ENCODE measurements at places on chromosomes 5 and 9.

DNA sequence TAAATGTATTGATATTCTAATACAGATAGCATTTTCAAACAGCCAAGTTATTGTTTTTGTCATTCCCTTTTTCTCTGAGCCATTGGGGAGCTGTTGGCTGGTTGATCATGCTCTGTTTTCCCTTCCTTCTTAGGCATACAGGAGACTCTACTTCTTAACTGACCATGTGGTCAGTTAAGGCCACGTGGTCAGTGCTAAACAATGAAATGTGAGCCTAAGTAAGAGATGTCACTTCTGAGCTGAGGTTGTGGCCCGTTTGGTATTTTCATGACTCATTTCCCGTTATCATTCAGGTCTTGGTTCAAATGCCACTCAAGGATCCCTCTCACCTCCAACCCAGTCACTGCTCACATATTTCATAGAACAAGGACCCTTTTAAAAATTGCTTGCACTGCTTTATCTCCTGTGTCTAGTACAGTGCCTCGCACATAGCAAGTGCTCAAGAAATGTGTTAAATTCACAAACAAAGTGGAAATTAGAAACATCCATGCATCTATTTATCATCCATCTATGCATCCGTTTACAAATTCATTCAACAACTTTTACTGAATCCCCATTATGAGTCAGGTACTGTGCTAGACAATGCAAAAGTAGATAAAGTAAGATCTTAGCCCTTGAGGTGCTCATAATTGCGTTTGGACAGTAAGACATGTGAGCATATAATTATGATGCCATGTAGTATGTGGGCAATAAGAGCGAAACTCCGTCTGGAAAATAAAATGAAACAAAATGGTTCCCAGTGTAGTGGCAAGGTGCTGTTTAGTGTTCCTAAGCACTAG lies 50.7 kb downstream of the ARRDC3 start:
- no peak for DNase-seq

- peak; percentile 25 for DNase-seq
Measured at GRCh38 chr5:119315516-119315949, 40.3 kb upstream of the TNFAIP8 start.

GRCh38 chr5:42564689-42565356 lies 141.6 kb downstream of the GHR start:
- no peak for DNase-seq

DNA sequence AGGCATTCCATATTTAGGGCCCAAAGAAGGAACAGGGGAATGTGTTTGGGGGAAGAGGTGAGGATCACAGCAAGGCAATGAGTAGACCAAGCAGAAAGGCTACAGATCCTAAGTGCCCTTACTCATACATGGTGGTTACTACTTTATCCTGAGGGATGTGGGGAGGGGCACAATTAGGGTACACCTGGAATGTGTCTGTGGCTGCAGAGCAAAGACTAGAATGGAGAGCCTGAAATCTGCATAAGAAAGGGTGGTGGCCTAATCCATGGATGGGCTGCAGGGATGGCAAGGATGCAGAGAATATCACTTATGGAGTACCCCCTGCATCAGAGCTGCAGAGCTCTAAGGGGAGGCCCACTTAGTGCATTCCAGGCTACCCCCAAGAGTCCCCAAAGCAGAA lies 352.6 kb upstream of the TRPC7 start:
- no peak for DNase-seq

DNA sequence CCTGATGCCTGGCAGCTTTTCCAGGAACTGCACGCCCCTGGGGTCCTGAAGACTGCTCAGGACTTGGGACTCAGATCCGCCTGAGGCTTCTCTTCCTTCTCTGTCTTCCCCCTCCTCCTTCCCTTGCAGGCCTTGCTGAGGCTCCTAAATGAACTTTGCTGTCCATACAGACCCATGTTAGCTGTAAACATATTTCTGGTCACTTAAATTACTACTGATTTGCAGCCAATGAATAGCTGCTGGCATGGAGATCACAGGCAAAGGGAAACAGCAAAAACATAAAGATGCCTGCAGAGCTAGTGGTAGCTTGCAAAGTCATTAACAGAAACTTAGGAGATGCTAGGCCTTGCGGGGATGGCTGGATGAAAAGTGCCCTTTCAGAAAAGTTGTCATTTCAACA lies 261.9 kb downstream of the GADD45G start:
- DNase-seq = no peak

- peak; percentile 38 for DNase-seq
Measured at GRCh38 chr9:7976167-7976755, 176.7 kb upstream of the DMAC1 start.
